ENCODE measurements at places on chromosomes 4 and X.

- DNase-seq, result no peak
Observed at GRCh38 chrX:67723580-67724351, 179.9 kb downstream of the AR start.

DNA sequence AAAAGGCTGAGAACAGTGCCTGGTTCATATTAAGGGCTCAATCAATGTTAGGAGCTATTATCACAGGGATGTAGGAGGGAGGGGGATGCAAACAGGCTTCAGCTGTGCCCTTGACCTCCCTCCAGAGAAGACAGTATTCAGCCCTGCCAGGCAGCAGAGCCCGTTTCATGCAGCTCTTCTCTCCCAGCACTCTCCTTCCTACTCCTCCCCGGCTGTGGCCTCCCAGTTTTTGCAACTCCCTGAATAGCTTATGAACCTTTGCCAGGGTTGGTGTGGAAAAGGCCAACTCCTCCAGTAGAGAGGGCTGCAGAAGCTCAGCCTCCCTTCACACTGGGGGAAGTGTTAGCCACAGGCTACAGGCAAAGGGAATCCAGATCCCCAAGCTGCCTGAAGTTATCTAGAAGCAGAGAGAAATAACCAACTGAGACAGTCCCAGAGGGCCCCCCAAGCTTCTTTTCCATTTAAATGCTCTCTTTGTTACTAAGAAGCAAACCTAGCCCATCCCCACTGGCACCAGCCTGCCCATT lies 31.7 kb upstream of the APLN start:
- no peak for DNase-seq

GRCh38 chr4:40601641-40602040 lies 28.0 kb downstream of the RBM47 start:
- no peak for DNase-seq

DNA sequence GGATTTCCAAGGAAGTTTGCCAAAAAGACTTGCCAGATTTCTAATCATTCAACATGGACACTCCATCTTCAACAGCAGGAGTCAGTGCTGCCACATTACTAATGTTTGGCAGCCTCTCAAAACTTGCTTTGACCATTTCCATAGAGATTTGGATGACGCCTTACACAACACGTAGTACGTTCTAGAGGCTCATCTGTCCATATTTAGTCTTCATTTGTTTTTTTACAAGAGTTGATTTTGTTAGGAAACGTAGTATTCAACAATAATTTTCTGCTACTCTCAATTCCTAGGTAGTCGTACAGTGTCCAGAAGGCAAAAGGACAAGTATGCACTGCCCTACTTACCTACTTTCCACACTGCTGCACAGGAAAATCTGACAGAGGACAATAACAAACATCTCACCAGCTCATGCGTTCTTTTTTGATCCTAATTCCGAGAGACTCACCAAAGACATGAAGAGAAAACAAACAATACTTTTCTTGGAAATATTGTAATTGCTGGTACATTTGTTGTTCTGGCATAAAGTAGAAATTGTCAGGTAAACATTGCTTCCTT lies 117.3 kb downstream of the SNCA start:
- DNase-seq, result no peak

GRCh38 chr4:154590329-154591006 lies at the start of gene FGA:
Gene FGA, minus strand, starts transcription at chr4:154590742. Its CDS starts 55 bp downstream, at chr4:154590687.
- no peak for DNase-seq

GRCh38 chr4:52950226-52950625 lies 88.1 kb downstream of the RASL11B start:
- DNase-seq, result no peak

DNA sequence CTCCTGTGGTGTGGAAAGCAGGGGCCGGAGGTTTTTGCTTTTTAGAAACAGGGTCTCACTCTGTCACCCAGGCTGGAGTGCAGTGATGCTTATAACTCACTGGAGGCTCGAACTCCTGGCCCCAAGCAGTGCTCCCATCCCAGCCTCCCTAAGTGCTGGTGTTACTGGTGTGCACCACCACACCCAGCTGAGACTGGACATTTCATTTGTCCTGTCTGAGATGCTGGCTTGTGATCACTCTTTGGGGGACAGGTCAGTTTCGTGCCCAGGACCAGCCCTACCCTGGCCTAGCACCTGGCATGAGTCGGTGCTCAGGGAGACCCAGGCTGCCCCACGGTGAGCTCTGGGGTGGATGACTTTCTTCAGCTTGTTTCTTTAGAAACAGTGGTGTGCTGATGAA lies 11.3 kb downstream of the PSAPL1 start:
- DNase-seq, result no peak

- peak; percentile 86 for DNase-seq
Observed at GRCh38 chr4:139554893-139555704, 920 bp downstream of the SETD7 start.

DNA sequence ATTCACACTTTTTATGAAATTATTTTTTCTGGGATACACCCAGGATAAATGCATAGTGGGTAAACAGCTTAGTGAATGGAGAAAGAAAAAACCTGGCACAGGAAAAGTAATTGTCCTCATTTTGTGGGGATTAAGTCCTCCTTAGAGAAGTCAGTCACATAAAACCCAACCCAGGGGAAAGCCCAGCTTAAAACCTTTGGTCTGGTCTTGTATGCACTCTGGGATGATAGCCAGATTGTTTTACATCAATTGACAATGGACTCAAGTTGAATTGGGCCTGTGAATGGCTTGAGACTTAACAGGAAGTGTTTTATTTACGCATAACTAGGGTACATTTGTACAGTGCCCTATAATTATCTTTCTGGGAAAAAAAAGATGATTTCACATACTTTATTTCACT lies 561.3 kb upstream of the GRIA3 start:
- no peak for DNase-seq

GRCh38 chrX:99914635-99915034 lies 495.4 kb downstream of the PCDH19 start:
- no peak for DNase-seq

DNA sequence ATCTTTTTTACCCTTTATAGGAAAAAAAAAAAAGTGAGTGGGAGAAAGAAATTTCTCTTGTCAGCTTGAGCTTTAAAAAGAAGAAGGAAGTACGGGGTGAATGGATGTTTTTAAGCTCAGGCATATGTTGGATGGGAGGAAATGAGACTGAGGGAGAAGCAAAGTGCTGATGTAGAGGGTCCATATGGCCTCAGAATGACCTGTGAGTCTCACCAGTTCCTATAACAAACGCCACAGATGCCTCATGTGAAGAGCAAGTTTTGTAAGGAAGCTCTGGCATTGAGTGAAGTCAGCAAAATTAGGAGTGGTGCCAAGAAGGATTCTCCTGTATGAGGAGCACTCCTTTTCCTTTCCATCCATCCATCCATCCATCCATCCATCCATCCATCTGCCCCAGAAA lies 214.6 kb downstream of the PTTG2 start:
- no peak for DNase-seq

DNA sequence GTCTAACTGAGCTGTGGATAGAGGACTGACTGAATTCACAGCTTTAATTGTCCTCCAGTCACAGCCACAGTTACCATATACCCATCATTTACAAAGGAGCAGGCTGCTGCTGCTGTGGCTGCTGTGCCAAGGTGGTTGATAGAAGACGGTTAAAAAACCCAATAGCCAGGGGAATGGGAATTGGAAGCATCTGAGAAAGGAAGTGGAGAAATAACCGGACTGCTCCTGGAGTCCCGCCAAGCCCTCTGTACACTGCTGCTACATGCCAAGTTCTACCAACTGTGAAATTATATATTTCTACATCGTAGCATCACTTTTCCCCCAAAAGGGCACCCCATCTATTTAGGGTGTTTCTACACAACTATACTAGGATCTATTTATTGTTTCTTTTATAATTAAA lies 279.7 kb upstream of the ARX start:
- no peak for DNase-seq

DNA sequence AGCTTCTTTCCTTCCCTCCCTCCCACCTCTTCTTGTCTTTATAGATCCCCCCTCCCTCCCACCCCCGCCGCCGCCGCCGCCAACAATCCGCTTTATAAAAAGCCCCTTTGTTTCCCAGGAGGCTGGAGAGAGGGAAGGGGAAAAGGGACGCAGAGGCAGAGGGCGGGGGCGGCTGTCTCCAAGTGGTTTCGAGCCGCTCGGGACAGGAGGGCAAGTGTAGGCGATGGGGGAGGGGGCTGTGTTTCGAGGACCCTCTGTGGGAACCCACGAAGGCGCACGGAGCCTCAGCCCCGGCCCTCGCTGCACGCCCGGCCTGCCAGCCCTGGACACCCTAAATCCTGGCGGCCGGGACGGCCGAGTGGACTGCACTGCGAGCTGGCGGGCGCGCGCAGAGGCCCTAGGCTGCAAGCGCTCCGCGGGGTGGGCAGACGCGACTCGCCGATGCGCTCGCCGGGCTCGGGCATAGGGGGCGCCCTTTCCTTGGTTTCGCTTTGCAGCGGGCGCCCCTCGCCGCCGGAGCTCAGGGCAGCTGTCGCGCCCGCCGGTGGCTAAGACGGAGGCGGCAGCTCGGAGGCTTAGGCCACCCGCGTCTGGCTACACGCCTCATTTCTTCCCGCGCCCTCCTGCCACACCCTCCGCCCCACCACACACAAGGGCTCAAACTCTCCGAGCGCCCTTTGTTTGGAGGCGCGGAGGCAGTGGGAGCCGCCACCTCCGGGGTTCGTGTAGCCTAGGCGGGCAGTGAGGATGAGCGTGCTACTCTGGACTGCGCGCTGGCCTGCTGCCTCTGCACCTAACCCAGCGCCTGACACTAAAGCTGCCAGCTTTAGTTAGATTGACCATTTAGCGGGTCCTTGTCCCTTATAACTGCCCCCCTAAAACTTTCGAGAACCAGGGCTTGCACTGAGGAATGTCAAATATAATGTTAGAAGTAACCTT lies 2.2 kb downstream of the MAMLD1 start:
- no peak for DNase-seq

DNA sequence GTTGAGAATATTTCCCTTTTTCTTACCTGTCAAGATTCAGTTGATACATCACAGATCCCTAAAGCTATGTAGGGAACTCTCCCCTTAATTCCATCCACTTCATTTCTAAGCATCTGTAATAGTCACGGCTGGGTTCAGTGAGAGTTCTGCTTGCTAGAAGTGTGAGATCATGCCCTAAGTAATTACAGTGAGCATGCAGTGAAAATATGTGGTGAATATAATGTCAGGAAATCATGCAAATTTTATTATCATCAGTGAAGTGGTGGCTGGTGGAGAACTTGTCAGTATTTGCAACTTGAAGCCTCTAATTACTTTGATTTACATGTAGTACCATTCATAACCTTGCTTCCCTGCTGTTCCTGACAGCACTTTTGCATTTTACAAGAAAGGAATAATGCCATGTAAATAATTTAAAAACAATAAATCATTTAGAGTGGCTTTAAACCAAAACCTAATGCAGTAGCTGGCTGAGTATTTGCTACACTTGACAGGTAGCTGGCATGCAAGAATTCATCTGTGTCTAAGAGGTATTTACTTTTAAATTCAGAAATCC lies 28.3 kb upstream of the CFAP299 start:
- no peak for DNase-seq

DNA sequence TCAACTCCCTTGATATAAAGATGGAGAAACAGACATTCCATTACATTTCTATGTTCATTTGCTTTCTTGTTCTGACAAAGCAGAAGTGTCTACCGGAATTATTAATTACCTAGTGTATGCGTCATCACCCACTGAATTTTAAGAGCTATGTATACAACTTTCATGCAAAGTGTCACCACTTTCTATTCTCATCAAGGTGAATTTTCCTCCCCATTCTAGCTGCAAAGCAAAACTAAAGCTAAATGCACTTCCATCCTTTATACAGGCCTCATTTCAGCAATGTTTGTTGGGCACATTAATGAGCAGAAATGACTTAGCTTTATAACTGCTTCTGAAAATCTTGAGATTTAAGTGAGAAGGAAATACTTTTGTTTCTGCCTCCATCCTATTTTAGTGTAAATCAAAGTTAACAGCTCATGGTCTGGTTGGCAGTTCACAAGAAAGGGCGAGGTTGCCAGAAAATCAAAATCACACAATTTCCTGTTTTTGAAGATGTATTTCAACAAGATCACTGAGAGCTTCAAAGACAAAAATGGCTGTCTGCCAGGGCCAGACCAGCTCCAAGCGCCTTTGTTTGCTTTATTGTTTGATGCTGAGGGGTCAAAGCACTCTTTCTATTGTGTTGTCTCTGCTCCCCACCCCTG lies 7.2 kb upstream of the FAM9C start:
- DNase-seq, result no peak

GRCh38 chr4:172982151-172982590 lies 186.4 kb upstream of the GALNT7 start:
- no peak for DNase-seq

DNA sequence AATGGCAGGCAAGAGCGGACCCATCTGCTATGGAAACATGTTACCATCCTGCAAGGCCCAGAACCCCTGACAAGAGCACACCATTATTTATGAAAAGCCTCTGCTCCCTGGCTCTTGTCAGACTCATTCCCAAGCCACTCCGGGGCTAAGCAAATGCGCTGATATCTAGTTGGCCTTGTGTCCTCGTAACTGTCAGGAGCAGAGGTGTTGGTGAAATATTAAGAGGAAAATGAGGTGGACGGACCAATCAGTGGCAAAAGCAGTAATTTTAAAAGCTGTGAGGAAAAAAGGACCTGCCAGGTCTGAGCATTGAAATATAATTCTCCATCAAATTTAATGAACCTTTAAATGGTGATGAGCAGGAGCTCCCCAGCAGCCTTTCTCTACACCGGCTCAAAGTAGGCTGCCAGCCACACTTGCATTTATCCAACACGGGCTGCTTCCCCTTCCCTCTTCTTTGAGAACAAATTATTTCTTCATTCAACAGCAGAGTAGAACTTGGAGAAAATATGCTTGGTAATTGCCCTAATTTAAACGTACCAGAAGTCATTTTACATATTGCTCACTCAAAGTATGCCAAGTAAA lies 214.3 kb downstream of the RASL11B start:
- no peak for DNase-seq

GRCh38 chr4:26181616-26182015 lies 139.2 kb upstream of the RBPJ start:
- DNase-seq, result no peak

GRCh38 chr4:140242357-140243277 lies 88.6 kb upstream of the MAML3 start:
- DNase-seq, result no peak

GRCh38 chr4:96585304-96585703 lies 745.4 kb downstream of the PDHA2 start:
- DNase-seq, result no peak

GRCh38 chr4:172813359-172813923 lies 355.2 kb upstream of the GALNT7 start:
- DNase-seq, result no peak

- DNase-seq, result no peak
Observed at GRCh38 chr4:23422878-23423277, 467.0 kb downstream of the PPARGC1A start.

- DNase-seq, result no peak
Observed at GRCh38 chr4:112073181-112073580, 72.1 kb upstream of the FAM241A start.

- peak; percentile 17 for DNase-seq
Observed at GRCh38 chr4:73653695-73654106, 33.5 kb upstream of the RASSF6 start.

- no peak for DNase-seq
Observed at GRCh38 chr4:82688091-82688795, 110.4 kb downstream of the SCD5 start.

- no peak for DNase-seq
Observed at GRCh38 chr4:109752525-109752924, 22.7 kb upstream of the PLA2G12A start.

Data from HS-27A (cell line).